GM23248 (cell line): ENCODE measurements at places on chromosomes 13 and 19.

- peak; percentile 12 for DNase-seq
These were observed 83.7 kb downstream of the NUFIP1 start for GRCh38 chr13:44905556-44905955.

DNA sequence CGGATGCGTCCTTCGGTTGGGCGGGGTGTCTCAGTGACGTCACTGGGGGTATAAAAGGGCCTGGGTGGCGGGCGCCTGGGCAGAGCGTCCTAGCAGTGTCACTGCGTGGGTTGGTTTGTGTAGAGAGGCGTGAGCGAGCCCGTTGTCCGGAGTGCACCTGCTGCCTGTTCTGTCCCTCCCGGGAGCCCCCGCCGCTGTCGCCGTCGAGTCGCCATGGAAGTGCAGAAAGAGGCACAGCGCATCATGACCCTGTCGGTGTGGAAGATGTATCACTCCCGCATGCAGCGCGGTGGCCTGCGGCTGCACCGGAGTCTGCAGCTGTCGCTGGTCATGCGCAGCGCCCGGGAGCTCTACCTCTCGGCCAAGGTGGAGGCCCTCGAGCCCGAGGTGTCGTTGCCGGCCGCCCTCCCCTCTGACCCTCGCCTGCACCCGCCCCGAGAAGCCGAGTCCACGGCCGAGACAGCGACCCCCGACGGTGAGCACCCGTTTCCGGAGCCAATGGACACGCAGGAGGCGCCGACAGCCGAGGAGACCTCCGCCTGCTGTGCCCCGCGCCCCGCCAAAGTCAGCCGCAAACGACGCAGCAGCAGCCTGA, 2.9 kb downstream of the IER2 start:
- peak; percentile 96 for DNase-seq

DNA sequence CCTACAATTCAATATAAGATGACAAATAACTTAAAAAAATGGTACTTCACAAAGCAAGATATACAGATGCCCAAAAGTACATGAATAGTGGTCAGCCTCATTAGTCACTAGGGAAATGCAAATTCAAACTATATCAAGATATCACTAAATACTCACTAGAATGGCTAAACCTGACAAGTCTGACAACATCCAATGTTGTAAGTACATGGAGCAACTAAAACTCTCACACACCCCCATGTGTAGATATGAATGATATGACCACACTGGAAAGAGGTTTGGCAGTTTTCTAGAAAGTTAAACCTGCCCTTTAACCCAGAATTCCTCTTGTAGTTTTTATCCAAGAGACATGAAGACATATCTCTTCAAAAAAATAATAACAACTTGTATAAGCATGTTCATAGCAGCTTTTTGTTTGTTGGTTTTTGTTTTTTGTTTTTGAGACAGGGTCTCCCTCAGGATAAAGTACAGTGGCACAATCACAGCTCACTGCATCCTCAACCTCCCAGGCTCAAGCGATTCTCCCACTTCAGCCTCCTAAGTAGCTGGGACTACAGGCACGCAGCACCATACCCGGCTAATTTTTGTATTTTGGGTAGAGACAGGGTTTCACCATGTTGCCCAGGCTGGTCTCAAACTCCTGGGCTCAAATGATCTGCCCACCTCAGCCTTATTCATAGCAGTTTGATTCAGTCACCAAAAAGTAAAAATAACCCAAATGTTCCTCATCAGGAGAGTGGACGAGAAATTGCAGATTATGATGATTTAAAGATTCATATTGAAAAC, 55.1 kb downstream of the RFX2 start:
- DNase-seq: no peak

GRCh38 chr13:93029536-93029935, 197.1 kb upstream of the GPC6 start:
- peak; percentile 65 for DNase-seq

DNA sequence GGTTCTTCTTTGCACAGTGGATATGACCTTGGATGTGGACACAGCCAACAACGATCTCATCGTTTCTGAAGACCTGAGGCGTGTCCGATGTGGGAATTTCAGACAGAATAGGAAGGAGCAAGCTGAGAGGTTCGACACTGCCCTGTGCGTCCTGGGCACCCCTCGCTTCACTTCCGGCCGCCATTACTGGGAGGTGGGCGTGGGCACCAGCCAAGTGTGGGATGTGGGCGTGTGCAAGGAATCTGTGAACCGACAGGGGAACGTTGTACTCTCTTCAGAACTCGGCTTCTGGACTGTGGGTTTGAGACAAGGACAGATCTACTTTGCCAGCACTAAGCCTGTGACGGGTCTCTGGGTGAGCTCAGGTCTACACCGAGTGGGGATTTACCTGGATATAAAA, 9.4 kb downstream of the RFPL4AL1 start:
- no peak for DNase-seq

DNA sequence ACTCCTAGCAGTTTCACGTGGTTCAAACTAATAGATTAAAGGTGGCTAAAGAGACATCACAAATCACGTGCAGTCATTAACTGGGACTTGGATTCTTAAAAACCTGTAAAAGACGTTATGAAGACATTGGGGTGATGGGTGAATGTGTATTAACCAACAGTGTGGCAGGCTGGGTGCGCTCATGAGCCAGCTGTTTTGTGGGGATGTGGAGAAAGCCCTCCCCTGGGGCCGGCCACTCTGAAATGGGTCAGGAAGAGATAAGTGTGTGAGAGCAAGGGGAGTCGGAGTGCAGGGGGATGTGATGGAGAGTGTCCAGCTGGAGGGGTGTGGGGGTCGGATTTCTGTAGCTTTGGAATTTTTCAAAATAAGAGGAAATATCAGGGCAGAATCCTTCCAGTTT, 10.4 kb downstream of the UPF1 start:
- no peak for DNase-seq

DNA sequence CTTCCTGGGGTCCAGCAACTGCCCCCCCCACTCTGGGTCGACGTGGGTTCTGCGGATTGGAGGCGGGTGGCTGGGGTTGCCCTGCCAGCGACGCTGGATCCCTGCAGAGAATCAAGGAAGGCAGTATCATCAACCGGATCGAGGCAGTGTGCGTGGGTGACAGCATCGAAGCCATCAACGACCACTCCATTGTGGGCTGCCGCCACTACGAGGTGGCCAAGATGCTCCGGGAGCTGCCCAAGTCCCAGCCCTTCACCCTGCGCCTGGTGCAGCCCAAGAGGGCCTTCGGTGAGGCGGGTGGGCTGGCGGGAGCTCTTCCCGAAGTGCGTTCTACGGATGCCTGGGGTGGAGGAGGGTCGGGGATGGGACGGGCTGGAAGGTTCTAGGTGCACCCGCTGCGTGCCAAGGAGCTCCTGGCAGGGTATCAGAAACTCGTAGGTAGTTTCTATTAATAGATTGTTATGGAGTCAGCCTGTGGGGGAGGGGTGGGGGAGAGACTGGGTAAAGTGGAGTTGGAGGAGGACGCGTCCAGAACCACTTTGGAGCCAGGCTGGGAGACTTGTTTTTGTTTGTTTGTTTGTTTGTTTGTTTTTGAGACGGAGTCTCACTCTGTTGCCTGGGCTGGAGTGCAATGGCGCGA, 1.5 kb downstream of the GIPC3 start:
- no peak for DNase-seq

DNA sequence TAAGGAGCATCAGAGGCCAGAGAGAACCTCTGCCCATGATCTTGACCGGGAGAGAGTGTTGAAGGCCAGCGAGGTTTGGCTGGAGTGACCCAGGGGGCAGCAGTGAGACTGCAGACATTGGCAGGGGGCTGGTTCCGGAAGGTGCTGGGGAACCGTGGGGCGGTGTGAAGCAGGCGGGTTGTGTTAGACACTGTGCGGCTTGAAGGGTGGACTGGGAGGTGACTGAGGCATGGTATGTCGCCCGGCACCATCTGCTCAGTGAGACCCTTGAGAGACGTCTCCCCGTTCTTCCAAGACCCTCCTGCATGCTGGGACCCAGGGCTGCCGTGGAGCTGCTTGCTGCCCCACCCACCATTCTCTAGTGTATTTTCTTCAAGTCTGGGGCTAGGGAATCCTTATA, 24.6 kb downstream of the CARM1 start:
- DNase-seq: no peak

DNA sequence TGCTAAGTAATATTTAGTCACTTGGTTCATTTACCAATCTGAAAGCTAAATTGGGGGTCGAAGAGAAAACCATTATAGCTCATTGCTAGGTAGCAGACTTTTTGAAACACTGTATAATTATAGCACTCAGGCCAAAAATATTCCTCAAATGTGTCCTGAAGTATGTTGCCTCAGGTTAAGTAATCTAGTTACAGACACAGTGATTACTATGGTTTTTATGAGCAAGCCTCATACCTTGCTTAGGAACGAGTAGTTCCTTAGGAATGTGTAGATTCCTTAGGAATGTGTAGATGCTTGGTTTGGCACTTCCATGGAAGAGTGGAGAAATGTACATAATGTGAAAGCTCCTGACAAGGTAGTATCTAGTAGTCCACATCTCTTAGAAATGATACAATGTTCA, 387.5 kb downstream of the LMO7 start:
- DNase-seq: peak; percentile 20

DNA sequence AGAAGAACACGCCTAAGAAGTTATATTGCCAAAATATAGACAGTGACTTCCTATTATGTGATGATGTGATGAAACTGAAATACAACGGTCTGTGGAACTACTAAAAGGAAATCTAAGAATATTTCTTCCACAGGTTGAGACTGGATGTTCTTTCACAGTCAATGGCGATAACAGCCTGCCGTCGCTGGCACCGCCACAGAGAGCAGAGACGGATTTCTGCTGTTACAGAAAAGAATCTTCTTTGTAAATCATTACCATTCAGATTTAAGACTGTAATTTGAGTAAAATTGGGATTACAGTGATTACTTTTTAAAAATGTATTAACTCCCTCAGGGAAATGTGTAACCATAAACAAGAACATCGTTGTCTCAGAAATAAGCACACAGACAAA, 100.8 kb downstream of the TUBGCP3 start:
- no peak for DNase-seq

- no peak for DNase-seq
These were observed 600.8 kb downstream of the DIAPH3 start for GRCh38 chr13:59562924-59563323.

- DNase-seq: peak; percentile 43
These were observed 106.0 kb downstream of the RAP2A start for GRCh38 chr13:97539651-97540610.

- DNase-seq: no peak
These were observed 705.4 kb downstream of the SLITRK6 start for GRCh38 chr13:85093808-85094207.

DNA sequence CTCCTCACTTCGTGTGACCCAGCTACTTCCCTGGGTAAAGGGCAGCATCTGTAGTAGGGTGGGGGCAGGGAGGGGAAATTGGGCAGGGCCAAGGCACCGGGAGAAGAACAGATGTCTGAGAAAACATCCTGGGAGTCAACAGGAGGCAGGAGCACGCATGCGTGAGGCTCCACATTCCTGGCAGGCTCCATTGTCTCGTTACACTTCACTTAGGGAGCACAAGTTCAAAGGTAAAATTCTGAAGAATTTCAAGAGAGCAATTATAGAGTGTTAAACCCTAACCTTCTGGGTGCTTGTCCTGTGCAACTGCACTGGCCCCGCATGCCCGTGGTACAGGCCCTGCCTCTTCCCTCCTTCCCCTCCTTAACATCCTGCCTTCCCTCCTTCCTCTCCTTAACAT, 79.6 kb upstream of the POMP start:
- DNase-seq: no peak

DNA sequence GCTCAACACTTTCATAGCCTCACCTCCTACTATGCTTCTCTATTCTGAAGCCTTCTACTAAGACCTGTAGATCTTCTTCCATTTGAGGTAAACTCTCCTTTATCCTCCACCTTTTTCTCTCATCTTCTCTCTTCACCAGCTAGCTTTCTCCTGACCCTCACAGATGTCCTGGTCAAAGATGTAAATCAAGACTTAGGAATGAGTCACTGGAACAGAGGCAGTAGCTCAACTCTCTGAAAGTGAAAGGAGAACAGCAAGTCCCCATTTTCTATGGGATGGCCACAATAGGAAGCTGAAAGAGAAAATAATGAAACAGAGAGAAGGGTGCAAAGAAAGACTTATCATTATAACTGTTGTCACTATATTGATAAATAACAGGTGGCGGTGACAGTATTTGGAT, 86.1 kb upstream of the DOCK9 start:
- DNase-seq: peak; percentile 37

DNA sequence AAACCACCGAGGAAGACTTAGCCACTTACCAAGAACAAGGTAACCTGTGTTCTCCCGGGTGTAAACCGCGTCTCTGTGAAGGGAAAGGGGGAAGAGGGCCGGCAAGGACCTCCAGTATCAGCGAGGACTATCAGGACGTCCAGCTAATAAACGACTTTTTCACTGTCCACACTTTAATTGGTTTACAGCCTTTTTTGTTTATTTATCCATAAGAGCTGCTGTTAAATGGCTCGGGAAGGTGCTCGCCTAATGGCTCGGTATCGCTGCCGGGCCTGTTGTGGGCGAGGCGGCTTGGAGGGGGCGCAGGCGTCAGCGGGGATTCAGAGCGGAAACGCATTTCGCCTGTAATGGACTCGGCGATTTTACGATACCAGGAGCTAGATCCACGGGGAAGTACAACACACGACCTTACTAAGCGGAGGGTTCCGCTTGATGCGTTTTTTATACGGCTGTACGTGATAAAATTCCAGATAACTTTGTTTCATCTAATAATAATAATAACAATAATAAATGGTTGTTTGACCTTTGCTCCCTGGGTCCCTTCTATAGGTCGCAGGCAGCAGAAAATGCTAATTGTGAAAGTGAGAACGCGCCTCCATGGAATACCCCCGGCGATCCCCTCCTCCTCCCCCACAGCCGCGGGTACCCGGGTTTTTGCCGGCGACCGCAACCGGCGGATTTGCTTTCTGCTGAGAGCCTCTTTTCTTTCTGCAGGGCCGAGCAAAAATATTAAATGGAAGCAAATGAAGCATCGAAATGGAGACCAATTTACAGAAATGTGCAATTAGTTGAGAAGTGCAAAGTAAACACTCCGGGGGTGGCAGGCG, 2.5 kb upstream of the PDX1 start:
- DNase-seq: no peak

DNA sequence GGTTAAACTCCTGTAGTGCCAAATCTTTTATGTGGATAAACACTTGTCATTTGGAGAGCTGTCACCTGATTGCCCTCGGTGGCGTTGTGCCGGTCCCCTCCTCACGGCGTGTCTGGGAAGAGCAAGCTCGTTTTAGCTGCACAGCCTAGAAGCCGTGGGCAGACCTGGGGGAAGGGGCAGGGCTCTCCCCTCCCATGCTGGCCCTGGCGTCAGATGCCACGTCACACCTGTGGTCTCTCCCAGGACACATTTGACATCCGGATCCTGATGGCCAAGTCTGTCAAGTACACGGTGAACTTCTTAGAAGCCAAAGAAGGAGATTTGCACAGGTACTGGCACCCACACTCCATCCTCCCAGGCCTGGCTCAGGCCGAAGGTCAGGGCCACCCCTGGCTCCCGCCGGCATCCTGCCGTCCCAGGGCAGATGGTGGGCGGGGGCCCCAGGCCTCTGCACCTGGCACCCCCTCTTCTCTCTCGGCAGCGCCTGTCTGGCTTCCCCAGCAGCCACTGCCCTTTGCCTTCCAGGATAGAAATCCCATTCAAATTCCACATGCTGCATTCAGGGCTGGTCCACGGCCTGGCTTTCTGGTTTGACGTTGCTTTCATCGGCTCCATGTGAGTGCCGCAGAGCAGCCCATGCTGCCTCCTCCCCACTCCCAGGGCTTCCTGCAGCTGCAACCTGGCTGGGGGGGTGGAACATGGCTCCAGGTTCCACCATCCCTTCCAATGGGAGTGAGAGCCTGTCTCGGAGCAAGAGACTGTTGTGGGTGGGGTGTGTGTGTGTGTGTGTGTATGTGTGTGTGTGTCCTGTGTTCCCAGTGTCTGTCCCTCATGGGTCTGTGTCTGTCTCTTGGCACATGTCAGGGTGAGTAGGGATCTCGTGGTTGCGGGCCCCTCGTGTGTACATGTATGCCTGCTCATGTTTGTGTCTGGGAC, 8.8 kb downstream of the YIPF2 start:
- DNase-seq: no peak
